ENCODE measurements at places on chromosomes 6 and 20.

- no peak for DNase-seq
These were observed 58.2 kb downstream of the IRF4 start for GRCh38 chr6:449486-450419.

DNA sequence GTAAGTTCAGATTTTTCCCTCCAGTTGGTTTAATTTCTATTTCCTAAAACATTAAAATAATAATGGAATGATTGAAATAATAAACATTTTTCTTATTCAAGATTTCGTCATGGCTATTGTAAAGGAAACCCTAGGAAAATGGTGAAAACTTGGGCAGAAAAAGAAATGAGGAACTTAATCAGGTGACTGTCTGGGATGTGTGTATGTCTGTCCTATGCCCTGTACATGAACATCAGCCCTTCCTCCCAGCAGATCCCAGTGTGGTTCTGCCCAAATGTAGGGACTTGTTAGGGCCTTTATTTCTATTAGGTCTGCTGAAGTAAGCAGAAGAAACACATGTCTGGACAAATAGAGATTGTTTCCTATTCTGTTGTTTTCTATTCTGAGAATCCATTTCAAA is 13.1 kb downstream of the RIOK1 start:
- DNase-seq: no peak

- DNase-seq: no peak
These were observed 443.8 kb upstream of the MANEA start for GRCh38 chr6:95133578-95133977.

GRCh38 chr6:75102301-75102700 is 103.6 kb downstream of the COL12A1 start:
- DNase-seq: no peak
